ENCODE measurements at places on chromosomes 12 and 14.

GRCh38 chr14:102188187-102188586 is 48.5 kb downstream of the WDR20 start:
- no peak for DNase-seq

DNA sequence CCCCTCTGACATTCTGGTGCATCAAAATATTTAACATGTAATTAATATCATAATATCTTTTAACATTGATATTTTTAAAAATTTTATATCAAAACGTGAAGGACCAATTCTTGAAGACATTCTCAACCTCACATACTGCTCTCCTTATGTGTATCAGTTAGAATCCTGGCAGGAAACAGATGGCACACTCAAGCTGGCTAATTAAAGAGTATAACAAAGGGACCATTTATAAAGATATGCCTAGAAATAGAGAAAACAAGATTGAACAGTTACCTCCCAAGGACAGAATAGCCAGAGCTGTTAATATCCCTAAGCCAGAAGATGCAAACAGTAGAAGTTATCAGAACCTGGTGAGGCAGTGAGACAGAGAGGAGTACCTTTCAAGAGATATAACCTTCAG is 368.7 kb downstream of the NELL2 start:
- DNase-seq, result no peak

- no peak for DNase-seq
These were observed 44.6 kb downstream of the SRGAP1 start for GRCh38 chr12:63888908-63889635.

- DNase-seq, result no peak
These were observed 55.8 kb downstream of the SRRM4 start for GRCh38 chr12:119036878-119037825.

GRCh38 chr12:101697197-101697929 is at the start of gene CHPT1:
TSS of gene CHPT1 (plus strand) at chr12:101697640. CDS start at chr12:101697862, 222 bp downstream.
- DNase-seq, result peak; percentile 5

- DNase-seq, result no peak
These were observed 20.7 kb downstream of the GCH1 start for GRCh38 chr14:54881761-54882401.

DNA sequence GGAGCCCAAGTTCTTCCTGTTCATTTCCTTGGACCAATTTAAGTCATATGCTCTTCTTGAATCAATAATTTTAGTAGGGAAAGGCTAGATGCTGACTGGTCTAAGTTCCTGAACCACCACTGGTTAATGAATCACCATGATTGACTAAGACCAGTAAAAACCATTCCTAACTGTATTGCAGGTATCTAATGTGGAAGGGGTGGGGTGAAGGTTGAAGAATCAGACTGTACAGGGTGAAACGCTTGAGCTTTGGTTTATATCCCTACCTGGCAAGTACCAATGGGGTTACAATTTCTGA is 100.1 kb downstream of the DYRK2 start:
- DNase-seq, result no peak

- DNase-seq, result no peak
These were observed 52.6 kb downstream of the SYNE2 start for GRCh38 chr14:63905370-63905769.

DNA sequence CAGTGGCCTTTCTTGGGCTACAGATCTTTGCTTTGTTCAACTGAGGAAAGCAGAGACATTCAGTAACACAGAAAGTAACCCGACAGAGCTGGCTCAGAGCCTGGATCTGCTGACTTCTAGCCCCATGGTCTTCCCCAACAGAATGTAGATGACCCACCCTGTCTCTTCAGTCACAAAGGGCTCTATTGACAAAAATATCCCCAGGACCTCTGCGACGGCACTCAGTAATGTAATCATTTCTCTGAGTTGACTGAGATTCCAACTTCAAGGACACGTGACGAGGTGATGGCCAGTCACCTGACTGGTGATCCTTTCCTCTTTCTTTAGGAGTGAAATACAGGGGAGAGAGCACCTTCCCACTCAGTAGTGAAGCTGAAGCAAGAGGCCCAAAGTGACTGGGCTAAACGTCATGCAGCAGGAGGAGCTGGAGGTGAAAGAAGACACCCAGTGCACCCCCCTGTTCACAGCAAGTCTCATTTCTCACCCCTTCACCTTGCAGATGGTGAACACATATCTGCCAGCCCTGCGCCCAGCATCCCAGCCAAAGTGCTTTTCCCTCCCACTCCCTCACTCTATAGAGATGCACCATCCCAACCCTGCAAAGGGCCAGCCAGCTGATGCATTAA is 179.2 kb upstream of the EGLN3 start:
- no peak for DNase-seq

- DNase-seq, result no peak
These were observed 158.8 kb downstream of the TMTC3 start for GRCh38 chr12:88300931-88301330.

- no peak for DNase-seq
These were observed 17.1 kb downstream of the POMT2 start for GRCh38 chr14:77303417-77304156.

DNA sequence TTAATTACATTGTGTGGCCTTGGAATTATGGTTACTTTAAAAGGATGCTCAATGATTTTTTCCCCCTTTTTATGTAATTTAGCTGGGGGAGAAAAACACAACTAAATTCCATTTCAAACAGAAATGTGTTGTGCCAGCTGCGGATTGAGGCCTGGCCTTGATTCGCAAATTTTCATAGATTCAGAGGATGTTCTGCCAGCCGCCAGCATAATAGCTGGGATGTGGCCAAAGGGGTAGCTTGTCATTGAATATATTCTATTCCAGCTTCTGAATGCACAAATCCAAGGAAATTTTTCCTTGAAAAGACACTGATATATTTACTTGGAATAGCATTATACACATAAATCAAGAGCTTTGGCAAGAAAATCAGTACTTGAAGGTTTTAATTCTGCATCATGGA is 43.7 kb downstream of the TRHDE start:
- no peak for DNase-seq

- DNase-seq, result no peak
These were observed 114.5 kb downstream of the DENND5B start for GRCh38 chr12:31476437-31476836.

DNA sequence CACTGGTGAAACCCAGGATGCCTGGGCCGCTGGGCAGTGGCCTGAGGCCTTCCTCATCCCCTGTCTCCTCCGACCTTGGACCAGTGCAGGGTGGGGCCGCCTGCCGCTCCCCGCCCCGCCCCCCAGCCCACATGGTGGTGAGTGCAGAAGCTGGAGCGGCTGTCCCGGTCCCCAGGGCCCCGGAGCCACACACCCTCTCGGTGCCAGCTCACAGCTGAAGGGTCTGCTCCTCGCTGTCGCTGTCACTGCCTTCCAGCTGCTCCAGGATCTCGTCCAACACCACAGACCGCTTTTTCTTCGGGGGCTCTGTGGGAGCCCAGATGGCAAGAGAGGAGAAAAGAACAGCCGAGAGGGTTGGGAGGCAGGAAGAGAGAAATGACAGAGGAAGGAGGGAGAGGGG is 143.1 kb downstream of the RBM19 start:
- no peak for DNase-seq

- DNase-seq, result no peak
These were observed 9.6 kb upstream of the SERPINA11 start for GRCh38 chr14:94462219-94462551.

- no peak for DNase-seq
These were observed 428.7 kb downstream of the RERGL start for GRCh38 chr12:17661250-17661649.

- no peak for DNase-seq
These were observed 56.7 kb upstream of the BICD1 start for GRCh38 chr12:32049956-32050355.

- DNase-seq, result no peak
These were observed 7.5 kb upstream of the KLRK1 start for GRCh38 chr12:10397296-10397695.

DNA sequence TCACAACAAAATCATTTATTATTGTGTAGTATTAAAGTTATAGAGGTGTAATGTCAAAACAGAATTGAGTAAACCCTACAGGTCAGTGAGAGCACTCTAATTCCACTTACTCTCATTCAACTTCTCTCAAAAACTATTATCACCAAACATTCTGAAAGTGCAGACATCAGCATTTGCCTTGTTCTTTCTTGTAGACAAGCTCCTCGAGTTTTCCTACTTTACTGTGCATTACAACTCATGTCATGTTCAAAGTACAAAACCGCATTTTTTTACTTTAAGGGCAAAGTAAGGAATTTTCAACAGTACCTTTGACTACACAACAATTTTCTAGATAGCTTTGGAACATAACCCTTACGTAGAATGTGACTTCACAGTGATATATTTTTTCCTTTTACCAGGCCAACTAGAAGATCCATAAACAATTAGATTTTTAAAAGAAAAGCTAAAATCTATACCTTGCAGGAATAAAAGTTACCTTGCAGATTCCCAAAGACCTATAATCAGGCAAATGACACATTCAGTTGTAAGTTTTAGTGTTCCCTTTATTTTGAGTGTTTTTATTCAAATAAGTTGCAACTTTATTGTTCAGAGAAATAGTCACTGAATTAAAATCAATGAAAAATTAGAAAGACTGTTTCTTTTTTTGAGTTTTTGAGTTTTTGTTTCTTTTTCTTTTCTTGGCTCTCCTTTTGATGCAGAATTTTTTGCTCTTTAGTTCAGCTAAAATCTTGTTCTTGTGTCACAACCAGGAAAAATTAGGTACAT is 12.7 kb upstream of the USP15 start:
- no peak for DNase-seq

DNA sequence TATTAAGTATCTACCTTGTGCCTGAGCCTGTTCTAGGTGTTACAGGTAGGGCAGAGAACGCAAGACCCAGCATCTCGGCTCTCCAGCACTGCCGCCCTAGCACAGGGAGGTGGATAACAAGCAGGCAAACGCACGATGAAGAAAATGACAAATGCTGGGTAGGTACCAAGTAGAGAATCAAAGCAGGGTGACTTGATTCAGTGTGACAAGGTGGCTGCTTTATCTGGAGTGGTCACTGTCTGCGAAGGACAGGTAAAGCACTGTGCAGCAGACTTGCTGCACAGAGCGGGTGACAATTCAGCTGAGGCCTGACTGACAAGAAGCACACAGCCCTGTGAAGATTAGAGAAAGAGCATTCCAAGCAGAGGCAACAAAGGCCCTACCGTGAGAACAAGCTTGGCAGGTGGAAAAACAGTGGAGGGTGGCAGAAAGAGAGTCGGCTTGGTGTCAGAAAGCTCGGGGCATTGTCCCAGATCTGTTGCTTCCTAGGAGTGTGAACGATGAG is 12.9 kb downstream of the PRKCH start:
- DNase-seq, result no peak

DNA sequence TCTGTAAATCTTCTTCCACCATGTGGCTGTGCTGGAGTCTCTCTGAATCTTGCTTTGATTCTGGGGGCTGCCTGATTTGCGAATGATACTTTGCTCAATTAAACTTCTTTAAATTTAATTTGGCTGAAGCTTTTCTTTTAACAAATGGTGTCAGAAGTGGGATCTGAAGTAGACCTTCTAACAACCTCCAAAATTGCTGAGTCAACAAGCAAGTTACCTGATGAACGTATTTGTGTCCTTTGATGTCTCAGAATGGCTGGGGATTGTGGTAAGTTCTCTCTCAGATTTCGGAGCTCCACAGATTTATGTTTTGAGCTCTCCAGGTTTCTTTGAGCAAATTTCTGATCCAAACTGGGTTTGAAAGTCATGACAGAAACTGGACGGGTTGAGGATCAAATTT is 1.9 kb upstream of the OR4E1 start:
- no peak for DNase-seq

DNA sequence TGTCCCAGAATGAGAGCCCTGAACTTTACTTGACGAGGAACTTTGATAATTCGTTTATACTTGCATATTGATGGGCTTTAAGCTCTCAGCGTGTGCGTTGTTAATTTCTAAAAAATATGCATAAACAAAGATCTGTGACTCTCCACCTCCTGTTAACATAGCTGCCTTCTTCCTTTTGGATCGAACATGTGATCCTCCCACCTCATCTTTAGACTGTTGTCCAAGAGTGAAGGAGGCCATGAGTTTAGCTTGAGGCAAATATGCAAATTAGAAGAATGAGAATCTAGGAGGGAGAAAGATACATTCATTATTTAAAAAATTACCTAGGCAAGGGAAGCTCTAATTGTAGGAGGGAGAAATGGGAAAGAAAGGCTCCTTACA is 617 bp downstream of the TTC8 start:
- DNase-seq, result no peak

- DNase-seq, result peak; percentile 43
These were observed 31.5 kb upstream of the LIMA1 start for GRCh38 chr12:50314636-50315312.

DNA sequence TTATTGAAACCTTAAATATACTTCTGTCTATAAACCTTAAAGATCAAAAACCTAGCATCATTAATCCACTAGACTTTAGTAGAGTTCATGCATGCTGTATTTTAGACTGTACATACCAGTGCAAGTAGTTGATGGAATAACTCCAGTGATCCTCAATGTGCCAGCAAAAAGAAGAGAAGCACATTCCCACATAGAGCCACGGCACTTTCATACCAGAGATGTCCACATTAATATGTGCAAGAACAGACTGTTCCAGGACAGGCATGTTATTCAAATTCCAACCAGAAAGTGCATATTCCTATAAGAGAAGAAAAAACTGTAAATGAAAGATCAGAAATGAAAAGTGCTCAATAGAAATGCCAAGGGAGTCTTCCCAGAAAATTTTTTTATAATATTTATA is 55.0 kb downstream of the KDM5A start:
- DNase-seq, result no peak

DNA sequence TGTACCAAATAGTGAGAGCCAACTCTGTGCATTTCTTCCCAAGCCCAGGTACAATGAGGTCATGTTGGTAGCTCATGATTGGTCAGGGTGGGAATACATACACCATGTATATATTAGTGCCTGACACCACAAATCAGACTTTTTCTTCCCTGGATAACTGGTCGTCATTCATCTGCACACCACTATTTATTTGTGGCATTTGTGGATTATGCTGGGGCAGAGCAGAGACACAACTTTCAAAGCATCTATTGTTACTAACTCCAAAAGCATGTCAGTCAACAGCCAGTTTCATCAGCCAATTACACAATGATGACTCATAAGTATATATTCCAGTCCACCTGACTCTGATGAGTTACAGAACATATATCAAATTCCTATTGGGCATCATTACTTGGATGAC is 181.7 kb downstream of the ADAMTS20 start:
- DNase-seq, result no peak

- no peak for DNase-seq
These were observed 2.8 kb upstream of the CYP46A1 start for GRCh38 chr14:99681101-99681831.

- no peak for DNase-seq
These were observed 55.7 kb upstream of the NR2C1 start for GRCh38 chr12:95129115-95129514.

GRCh38 chr12:9632766-9633165 is 25.1 kb upstream of the KLRB1 start:
- no peak for DNase-seq

DNA sequence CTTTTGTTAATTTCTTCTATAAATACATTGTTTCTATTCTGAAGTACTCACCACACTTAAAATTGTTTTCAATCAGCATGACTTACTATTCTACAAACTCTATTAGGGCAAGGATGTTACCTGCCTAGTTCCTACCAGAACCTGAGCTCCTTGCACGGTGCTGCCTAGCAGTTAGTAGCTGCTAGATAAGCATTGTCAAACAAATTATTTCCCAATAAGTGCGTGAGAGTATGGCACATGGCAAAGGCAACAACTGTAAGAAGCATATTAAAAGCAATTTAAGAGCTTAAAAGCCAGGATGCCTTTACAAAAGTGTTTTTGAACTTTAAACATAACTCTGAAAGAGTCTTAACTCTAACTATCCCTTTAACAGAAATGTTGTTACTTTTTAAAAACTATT is 8.2 kb upstream of the LYZ start:
- no peak for DNase-seq

All from CD8-positive, alpha-beta T cell (primary cell).